Occipital lobe (tissue), 3 donors: ENCODE measurements at places on chromosomes 3 and 15. TPM values are rescaled to one million over a fixed set of nuclear protein-coding genes. Genes with fewer than 3 reads are reported as not detected.

RBMS3 gene
- 19.8 TPM for total RNA-seq

MYRIP gene
- total RNA-seq: 12.5 TPM

SLCO3A1 gene
- 9.8 TPM for total RNA-seq

CFAP44 gene
- 4.2 TPM for total RNA-seq

CRABP1 gene
- 10.5 TPM for total RNA-seq

FMN1 gene
- total RNA-seq: 3.9 TPM

USF3 gene
- 21.5 TPM for total RNA-seq

CYP8B1 gene
- not detected for total RNA-seq

ATP13A3 gene
- total RNA-seq: 146 TPM

IGF2BP2 gene
- 27.0 TPM for total RNA-seq

GOLGA8T gene
- total RNA-seq: 0.16 TPM

TBCCD1 gene
- total RNA-seq: 37.1 TPM

DLL4 gene
- total RNA-seq: 4.8 TPM

CLEC3B gene
- total RNA-seq: 26.0 TPM

PSTPIP1 gene
- 0.62 TPM for total RNA-seq

SERINC4 gene
- not detected for total RNA-seq

GDPGP1 gene
- total RNA-seq: 9.7 TPM

ZNF660 gene
- 14.3 TPM for total RNA-seq

HIGD2B gene
- total RNA-seq: 0.47 TPM

SCG5 gene
- 124 TPM for total RNA-seq

CRYGS gene
- total RNA-seq: 1.6 TPM

EEFSEC gene
- total RNA-seq: 5.1 TPM

ISL2 gene
- total RNA-seq: not detected

RLBP1 gene
- total RNA-seq: 2.3 TPM

PLA2G4E gene
- not detected for total RNA-seq

VWA5B2 gene
- 0.31 TPM for total RNA-seq

KNG1 gene
- total RNA-seq: not detected

RAD18 gene
- total RNA-seq: 24.0 TPM

SLC9C1 gene
- total RNA-seq: under 0.01 TPM

UQCC5 gene
- 4.1 TPM for total RNA-seq

SRGAP3 gene
- 89.5 TPM for total RNA-seq

MAGEL2 gene
- 1.7 TPM for total RNA-seq

GOLGA8J gene
- total RNA-seq: not detected

PLSCR2 gene
- not detected for total RNA-seq

SERF2 gene
- total RNA-seq: 37.1 TPM

CIB1 gene
- 2.7 TPM for total RNA-seq

FSTL1 gene
- total RNA-seq: 63.8 TPM

RPP14 gene
- 14.2 TPM for total RNA-seq
